ENCODE measurements at places on chromosomes 4 and X.
A peak's percentile ranks its signal among the peaks of the same experiment; 100 is the strongest.

GRCh38 chrX:3712051-3712869 is 1.2 kb downstream of the PRKX start:
- DNase-seq: peak; percentile 13

DNA sequence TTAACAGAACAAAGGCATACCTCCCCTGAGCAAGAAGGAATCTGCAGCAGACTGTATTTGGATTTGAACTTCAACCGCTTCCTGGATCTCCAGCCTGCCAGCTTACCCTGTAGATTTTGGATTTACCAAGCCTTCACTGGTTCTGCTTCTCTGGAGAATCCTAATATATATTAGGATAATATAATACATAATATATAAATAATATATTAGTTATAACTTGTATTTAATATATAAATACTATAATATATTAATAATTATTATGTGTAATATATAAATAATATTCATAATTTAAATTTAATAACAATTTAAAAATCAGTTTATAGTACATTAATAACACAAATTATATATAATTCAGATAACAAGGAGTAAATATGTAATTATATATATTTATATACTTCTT is 121.4 kb downstream of the COX18 start:
- DNase-seq: no peak

DNA sequence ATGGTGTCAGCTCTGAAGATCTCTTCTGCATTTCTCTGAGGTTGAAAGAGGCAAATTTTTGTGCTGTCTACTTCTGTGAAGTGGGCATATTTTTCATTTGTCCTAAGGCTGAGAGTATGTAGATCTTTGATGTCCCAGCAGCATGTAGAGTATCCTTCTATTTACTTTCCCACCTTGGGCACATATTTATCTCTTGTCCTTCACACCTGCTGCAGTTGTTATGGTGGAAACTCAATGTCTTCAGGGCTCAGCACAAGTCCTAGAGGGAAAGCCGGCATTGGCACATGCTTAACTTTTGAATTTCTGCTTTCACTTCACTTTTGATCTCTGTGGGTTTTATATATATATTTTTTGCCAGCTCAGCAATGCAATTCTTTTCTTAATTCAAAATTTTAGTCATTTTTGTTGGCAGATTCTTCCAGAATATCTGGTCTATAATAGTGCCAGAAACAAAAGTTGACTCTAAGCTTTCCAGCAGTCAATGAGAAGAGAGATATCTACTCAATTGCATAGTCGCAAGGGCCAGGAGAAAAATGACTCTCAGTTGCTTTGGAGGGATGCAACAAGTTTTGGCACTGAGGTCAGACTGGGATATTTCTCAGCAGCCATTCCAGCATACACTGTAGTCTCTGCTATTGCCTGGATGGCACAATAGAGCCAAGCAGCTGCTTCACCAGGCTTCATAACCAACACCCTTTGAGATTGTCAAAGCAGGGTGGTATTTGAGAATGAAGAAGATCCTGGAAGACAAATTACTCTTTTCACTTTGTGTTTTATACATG is 127.8 kb upstream of the FAT1 start:
- DNase-seq: no peak

DNA sequence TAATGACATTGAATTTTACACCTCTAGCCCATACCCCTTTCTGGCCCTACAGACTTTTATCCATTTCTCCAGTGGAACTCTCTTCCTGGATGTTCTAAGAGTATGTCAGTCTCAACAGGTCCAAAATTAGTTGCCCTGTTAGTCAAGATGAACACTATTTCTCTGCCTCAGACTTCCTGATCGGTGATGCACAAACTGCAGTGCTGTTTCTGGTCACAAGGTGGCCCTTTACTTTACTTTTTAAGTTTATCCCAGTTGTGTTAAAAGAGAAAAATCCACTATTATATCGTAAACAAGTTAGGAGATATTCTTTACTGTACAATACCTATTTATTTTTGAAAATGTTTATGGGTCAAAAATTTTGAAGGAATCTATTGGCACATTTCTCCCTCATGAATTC is 13.1 kb downstream of the TCEAL7 start:
- peak; percentile 52 for DNase-seq

DNA sequence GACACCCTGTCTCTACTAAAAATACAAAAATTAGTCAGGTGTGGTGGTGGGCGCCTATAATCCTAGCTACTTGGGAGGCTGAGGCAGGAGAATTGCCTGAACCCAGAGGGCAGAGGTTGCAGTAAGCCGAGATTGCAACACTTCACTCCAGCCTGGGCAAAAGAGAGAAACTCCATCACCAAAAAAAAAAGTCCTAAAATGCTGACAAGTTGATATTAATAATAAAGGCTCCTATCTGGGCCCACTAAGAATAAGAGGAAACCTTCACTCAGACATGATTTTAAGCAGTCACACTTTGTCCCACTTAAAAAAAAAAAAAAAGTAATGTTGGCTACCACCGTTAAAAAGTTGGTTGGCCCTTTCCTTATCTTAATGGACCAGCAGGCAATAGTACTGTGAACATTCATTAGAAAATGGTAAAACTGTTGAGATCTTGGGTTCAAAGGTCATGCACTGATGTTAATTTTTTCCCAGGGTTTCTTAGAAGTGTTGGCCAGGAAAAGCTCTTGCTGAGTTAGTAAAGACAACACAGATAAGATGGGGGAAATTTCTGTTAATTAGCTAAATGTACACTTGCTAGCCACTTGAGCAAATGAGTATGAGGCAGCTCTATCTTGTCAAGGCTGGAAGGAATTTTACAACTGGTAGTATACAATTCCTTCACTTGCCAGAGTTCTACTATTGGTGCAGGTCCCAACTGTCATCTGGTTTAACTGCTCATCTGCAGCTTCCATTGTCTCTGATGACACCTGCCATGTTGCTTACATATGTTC is 43.6 kb upstream of the BMP2K start:
- no peak for DNase-seq

DNA sequence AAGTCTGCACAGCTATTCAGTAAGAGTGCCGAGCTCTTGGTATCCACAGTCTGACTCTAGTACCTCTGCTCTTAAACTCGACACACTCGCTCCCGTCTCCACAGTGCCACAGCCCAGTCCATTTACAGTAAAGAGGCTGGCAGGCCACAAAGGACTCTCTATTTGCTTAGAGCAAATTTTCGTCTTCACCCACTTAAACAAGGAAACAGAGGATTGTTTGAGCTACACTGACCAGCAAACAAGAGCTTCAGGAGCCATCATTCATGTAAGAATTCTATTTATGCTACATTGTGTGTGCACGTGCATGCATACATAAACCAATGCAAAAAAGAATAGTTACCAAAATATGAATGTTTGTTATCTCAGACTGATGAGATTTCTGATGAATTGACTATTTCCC is 290.2 kb downstream of the USP46 start:
- DNase-seq: no peak

DNA sequence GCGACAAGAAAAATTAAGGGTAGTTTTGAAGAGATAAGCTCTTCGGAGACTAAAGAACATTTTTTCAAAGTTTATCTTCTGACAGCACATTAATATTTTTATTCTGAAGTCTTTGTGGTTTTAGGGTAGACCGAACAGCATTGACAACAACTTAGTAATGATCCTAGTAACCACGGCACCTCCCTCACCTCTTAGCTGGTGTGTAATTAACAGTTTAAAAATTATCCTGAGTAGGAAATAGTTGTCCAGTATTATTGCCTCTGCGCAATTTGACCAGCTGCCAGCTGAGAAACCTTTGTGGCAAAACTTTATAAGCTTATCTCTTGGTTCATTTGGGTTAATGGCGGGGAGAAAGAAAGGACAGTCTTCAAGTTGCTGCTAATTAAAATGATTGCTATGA is 213.6 kb downstream of the CBLL2 start:
- no peak for DNase-seq

DNA sequence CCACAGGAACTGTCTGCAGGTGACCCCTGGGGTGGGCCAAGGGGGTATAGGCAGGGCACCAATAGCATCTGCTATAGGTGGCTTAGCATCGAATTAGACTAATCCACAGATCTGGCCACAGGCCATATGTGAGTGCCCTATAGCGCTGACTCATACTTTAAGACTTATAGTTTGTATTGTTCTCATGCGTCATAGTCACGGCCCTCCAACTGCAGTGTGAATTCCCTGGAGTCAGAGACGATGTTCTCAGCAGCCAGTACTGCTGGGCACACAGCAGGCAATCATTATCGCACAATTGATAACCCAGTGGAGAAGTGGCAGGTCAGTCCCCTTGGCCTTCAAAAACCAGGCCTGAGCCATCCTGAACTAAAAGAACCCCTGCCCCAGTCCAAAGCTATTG is 58.1 kb downstream of the ADGRG2 start:
- no peak for DNase-seq

GRCh38 chrX:14817571-14817970 is 55.3 kb downstream of the FANCB start:
- DNase-seq: no peak

- no peak for DNase-seq
These were observed 231.7 kb upstream of the PPARGC1A start for GRCh38 chr4:24121395-24122175.

- DNase-seq: no peak
These were observed 17.7 kb downstream of the FAM53A start for GRCh38 chr4:1666391-1666790.

DNA sequence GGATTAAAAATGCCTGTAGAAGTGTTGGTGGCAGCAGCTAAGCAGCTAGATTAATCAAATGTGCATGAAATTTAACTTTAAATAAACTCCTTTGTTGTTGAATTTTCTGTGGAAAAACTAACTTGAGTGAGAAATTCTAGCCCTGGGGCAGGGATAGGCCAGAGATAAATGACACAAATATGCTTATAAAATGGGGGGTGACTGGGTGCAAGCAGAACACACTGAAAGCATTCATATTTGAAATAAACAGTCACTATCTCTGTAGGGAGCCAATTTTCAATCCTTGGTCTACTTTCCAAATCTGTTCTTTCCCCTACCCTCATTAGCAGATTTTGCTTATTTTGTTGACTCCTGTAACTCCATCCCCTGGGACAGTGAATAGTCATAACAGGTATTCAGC is 47.9 kb downstream of the RBPJ start:
- DNase-seq: no peak

DNA sequence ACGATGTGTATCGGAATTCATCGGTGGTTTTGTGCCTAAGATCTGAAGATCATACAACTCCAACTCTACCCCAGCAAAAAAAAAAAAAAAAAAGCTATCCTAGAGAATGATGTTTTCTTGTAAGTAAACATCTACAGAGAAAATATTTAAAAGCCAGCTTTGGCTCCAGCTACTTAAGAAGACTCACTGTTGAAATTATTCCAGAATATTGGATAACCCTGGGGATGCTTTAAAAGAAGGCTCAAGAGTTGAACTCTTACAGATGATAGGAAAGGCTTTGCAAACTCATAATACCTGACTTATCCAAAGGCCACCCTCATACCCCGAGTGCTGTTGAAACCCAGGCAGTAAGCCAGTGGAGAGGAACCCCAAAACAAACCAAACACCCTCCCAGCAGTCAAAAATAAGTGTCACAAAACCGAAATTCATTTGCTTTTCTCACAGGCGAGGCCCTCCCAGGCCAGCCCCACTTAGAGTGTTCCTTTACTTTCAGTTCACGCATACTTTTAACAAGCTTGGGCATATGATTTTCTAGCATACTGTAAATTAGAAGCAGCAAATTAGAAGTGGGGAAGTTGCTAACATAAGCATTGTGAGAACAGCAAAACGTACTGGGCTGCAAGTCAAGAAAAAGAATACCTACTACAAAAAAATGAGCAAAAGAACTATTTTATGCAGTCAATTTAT is 2.7 kb upstream of the AMELX start:
- DNase-seq: no peak

GRCh38 chrX:135295944-135296305 is 13.4 kb upstream of the ETDC start:
- DNase-seq: no peak
